ENCODE measurements at places on chromosomes 16 and 17. TPM values are rescaled to one million over a fixed set of nuclear protein-coding genes. Genes with fewer than 3 reads are reported as not detected.

- no peak overlapping the region for H3K27ac ChIP-seq
- H3K36me3 ChIP-seq: no peaks in the 10 kb centered on the region
- DNase-seq: no peak
Observed at GRCh38 chr16:58415003-58415402, 22.7 kb downstream of the GINS3 start.

GRCh38 chr17:63760771-63761539 is 12.4 kb downstream of the CCDC47 start:
- no peak for DNase-seq
- peaks cover 14% of the 10 kb centered on the region for H3K36me3 ChIP-seq
- H3K27me3 ChIP-seq: no peaks in the 10 kb centered on the region
- no peaks in the 10 kb centered on the region for H3K4me1 ChIP-seq
- no peak overlapping the region for H3K27ac ChIP-seq
- no peak overlapping the region for H3K4me3 ChIP-seq

- H3K36me3 ChIP-seq: no peaks in the 10 kb centered on the region
- H3K4me3 ChIP-seq: no peak overlapping the region
- DNase-seq: no peak
- H3K4me1 ChIP-seq: peaks cover 26% of the 10 kb centered on the region
- H3K27ac ChIP-seq: no peak overlapping the region
Observed at GRCh38 chr17:38658741-38659345, 15.9 kb downstream of the EPOP start.

DNA sequence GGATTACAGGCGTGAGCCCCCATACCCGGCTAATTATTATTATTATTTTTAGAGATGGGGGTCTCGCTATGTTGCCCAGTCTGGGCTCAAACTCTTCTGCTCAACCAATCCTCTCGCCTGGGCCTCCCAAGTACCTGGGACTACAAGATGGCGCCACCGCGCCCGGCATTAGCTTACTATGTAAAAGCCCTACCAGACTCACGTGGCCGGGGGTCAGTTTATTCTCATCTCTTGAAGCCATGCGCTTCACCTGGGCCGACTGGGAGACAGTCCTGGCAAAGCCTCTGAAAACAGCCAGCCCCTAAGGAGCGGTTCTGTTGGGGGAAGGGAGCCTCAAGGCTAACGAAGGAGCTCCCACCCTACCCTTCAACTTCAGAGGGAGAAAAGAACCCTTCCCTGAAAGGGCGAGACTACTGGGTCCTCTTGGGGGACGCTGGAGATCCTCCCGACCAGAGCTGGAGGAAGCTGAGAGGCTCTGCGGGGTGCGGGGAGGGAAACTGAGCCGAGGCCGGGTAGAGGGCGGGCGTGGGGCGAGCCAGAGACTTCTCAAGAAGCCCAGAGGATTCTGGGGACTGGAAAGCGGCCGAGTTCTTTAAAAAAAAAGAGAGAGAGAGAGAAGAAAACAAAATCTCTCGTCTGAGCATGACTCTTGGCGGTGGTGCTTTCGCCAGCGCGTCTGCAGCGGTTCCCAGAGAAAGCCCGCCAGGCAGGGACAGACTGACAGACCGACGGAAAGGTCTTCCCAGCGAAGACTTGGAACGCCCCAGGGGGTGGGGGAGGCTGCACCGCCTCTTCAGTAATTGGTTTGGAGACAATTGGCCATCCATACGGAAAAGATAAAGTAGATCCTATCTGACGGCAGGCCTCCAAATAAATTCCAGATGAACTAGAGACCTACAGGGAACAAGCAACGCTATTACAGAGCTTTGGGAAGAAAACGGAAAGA is 5.6 kb upstream of the TUBG2 start:
- no peaks in the 10 kb centered on the region for H3K27me3 ChIP-seq
- DNase-seq: peak; percentile 59
- H3K4me3 ChIP-seq: peak overlapping the region; percentile 36
- H3K4me1 ChIP-seq: peaks cover 10% of the 10 kb centered on the region

- no peak for DNase-seq
- H3K4me3 ChIP-seq: no peak overlapping the region
Observed at GRCh38 chr16:73483934-73484711, 436.2 kb upstream of the ZFHX3 start.

The TP53TG3 gene
- total RNA-seq: not detected

The ITGB3 gene
- 0.47 TPM for total RNA-seq

The MXRA7 gene
- total RNA-seq: 55.4 TPM

The LRRC36 gene
- total RNA-seq: 0.34 TPM

All from neural progenitor cell (in vitro differentiated cells).